Activated T-helper 9 cell treated with anti-CD3 and anti-CD28 coated beads, Interleukin-2, amount 50 U/mL, for 16 hours (primary cell): ENCODE measurements at places on chromosomes 4 and X.
A peak's percentile ranks its signal among the peaks of the same experiment; 100 is the strongest.

DNA sequence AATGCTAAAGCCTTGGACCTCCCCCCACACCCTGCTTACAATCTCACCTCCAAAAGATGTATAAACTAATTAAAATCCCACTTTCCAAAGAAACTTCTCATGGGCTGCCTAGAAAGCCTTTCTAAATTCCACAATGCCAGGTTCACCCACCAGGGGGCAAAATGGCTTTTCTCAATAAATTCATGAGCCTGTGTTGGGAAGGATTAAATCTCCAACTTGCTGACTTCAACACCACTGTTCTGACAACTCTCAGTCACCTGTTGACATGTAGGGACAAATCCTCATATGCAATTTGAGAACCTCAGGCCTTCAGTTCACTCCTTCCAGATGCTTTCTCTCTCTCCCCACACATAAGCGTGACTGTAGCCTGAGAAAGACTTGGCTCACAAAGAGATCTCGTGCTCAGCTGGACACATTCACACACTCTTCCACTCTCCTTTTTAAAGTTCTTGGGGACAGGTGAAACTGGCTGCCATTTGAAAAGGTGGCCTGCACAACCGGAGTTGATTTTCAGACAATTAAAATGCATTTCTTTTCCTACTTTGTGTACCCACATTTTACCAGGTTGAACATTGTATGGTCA lies 88.6 kb upstream of the PRPS2 start:
- DNase-seq = no peak

DNA sequence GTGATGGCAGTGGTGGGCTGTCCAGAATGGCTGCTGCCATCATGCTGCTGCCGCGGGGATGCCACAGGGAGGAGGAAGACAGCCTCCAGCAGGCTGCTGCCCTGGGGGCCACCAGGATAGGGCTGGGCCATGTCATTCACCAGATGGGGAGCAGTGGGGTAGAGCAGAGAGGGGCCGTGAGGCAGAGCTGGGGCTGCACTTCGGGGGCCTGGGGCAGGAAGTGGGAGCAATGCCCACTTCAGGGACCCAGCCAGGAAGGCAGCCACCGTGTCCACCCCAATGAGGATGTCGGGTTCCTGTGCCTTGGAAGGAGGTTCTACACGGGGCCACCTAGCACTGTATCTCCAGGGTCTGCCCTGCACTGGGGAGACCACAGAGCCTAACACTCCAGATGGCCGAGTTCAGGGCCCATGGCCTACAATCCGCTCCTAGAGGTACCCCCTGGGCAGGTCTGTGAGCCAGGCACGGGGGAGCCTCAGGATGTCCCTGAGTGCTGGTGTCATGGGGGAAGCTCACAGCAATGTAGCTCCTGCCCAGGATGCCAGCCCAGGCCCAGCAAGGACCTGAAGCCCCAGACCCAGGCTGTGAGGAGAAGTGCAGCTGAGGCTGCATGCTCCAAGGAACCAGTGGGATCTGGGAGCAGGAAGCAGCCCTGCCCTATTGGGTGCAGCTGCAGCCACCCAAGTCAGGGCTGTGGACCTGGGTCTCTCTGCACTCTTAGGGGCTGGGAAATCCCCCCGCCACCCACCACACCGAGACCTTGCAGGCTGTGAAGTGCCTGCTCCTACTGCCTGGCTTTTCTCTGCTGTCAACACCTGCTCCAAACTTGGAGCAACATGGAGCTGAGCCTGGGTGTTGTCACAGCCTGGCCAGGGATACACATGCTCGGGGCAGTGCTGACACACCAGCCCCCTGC lies 140.3 kb downstream of the PDHA2 start:
- no peak for DNase-seq

GRCh38 chr4:41072021-41072777 lies 142.1 kb downstream of the APBB2 start:
- DNase-seq = no peak

- DNase-seq = no peak
Observed at GRCh38 chr4:42280327-42281095, 116.8 kb upstream of the SHISA3 start.

GRCh38 chr4:33477715-33478114 lies 2757.5 kb downstream of the PCDH7 start:
- DNase-seq = no peak

DNA sequence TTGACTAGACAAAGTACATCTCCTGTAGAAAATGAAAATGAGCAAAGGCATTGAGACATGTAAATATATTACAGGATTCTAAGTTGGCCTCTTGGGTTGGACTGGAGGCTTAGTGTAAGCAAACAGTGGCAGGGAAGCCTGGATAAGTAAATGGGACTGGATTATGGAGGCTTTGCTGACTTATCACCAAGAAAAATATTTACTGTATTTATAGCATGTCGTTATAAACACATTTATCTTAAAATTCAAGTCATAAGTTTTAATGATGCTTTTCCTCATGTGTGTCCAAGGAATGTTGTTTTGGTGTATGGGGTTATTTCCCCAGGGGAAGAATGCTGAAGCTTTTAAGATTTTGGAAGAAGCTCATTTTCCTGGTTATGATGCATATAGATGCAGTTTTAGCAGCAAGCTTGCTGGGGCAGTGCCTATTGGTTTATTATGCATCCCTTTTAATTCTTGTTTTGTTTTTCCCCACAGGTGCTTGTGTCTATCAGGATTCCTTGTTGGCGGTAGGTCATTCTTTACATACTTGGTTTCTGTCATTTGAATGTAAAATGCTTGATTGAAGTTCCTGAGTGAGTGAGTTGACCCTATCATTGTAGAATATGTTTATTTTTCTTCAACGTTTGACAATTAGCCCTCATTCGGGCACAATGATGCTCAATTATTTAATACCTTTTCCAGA lies 8.5 kb downstream of the FRAS1 start:
- no peak for DNase-seq

DNA sequence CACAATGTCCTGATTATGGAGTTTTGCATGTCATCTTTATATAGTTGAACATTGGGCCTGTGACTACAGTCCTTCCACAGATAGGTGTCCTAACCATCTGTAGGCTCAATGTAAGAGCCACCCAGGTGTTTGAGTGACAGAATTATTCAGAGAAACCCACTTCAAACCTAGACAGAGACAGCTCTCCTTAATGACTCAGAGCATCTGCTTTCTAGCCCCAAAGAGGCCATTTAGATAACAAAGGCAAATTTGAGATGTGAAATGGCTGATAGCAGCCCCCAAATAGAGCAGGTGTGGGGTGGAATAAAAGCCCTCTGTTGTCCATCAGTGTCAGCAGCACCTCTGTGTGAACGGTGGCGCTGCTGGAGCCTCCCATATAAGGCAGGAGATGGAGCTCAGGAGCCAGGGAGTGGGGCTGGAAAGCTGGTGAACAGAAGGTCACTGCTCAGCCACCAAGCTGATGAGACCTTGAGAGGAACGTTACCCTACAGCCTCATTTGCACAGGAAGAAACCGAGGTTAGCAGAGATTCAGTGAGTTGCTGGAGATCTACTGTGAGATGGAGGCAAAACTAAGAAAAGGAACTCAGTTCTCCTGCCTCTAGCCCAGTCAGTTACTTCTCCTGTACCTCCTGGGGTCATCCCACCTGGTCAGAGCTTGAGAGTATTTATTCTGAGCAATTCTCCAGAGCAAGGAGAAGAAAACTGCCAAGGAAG lies 153.3 kb upstream of the LNX1 start:
- DNase-seq = no peak

DNA sequence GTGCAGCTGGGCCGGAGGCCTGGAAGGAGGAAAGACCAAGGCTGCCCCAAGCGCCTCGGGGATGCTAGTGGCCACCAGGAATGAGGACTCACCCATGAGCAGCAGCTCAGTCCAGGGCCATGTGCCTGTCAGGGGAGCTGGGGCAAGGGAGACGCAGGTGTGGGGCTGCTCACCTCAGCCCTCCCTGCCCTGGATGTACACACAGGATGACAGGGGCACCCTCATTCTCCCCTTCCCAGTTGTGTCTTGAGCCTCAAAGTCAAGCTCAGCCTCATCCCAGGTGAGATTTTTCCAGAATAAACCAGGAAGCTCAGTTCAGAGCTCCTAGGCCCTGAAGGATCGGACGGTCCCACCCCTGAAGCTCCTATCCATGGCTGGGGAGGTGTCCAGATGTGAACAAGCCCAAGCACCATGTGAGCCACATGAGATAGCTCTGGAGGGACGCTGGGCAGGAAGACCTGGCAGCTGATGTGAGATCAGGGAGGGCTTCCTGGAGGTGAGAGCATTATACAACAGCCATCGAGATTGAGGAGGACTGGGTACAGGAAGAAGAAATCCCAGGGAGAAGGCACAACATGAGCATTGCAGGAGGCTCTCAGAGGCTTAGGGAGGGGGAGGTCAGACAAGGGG lies 23.0 kb downstream of the HTRA3 start:
- DNase-seq = no peak

GRCh38 chr4:182400081-182400480 lies 156.9 kb downstream of the TENM3 start:
- DNase-seq = no peak

DNA sequence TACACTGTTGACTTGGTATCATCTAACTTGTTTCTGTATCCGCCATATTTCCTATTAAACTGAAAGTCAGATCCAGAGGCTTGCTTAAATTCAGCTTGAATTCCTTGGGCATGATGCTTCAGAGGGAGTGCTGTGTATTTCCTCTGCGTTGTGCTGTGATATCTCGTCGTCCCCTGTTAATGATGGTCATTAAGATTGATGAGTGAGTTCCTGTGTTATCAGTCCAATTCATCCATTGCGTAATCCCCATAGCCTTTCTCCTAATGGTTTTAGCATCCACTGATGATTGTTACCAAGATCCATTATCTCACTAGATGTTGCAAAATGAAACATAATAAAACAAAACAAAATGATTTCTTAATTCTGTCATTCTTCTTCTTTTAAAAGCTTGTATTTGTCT lies 31.3 kb upstream of the CHM start:
- DNase-seq = no peak

GRCh38 chr4:37935026-37935425 lies 25.2 kb upstream of the PTTG2 start:
- no peak for DNase-seq

DNA sequence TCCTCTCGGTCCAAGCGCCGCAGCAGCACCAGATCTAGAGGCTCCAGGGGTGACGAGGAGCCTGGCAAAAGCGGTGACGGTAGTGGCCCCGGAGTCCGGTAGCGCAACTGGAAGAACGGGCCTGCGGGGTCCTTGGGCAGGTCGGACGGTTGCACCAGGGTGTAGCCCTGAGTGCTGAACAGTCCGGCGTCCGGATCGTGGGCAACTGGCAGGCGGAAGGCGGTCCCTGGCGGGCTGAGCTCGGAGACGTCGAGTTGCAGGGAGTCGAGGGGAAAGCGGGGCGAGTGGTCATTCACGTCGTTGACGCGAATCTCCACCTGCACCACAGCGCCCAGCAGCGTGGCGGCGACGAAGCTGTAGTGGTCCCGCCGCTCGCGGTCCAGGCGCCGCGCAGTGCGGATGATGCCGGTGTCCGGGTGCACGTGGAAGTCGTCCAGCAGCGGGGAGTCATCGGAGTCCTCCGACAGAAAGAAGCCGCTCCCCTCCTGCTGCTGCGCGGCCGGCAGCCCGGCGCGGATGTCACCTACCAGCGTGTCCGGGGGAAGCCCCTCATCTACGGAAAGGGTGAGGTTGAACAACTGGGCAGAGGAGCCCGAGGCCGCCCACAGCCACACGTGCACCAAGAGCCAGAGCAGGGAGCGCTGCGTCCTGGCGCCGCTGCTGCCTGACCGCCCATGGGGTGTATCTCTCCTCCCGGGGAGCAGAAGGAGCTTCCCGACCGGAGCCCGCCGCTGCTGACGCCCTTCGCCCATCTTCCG lies 837 bp downstream of the DCHS2 start:
- DNase-seq = no peak

GRCh38 chr4:106315476-106315967 lies 487 bp downstream of the TBCK start:
- DNase-seq = peak; percentile 21

DNA sequence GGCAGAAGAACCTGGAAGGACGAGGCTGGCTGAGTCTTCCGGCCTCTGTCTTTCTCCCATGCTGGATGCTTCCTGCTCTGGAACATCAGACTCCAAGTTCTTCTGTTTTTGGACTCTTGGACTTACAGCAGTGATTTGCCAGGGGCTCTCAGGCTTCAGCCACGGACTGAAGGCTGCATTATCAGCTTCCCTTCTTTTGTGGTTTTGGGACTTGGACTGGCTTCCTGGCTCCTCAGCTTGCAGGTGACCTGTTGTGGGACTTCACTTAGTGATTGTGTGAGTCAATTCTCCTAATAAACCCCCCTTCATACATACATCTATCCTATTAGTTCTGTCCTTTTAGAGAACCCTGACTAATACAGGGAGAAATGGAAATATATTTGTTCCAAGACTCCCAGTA lies 265.8 kb downstream of the PCDH18 start:
- DNase-seq = no peak

GRCh38 chr4:8394061-8394519 lies 46.4 kb downstream of the ACOX3 start:
- no peak for DNase-seq

- no peak for DNase-seq
Observed at GRCh38 chr4:8385106-8385505, 55.4 kb downstream of the ACOX3 start.

GRCh38 chr4:67167849-67168248 lies 377.5 kb downstream of the CENPC start:
- DNase-seq = no peak

GRCh38 chr4:173514641-173515217 lies 15.3 kb downstream of the HAND2 start:
- no peak for DNase-seq

DNA sequence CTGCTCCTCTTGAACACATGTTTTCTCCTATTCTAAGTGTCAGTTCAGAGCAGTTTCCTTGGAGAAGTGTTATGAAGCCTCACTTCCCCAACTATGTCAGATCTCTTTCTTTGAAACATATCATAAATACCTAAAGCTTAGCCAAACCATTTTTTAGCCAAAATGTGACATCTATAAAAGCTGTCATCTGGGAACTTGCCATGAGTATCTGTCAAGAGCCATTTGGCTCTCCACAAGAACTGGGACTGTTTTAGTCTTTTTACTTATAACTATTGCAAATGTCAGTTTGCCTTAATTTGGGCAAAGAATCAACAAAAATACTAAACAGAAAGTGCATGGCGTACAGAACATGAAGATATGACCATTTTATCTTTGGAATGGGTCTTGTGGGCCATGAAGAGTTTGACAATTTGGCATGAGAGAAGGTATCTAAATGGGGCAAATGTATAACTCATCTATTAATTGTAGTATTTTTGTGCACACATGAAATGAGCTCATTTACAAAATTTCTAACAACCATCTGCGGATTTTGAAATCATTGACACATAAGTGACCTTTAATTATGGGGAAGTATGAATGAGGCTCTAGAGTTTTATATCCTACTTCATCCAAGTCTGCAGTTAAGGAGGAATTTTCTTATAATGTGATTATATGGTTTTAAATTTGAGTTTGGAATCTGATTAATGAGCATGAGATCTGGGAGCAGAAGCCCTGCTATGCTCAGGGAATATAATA lies 129.1 kb upstream of the PACRGL start:
- no peak for DNase-seq

GRCh38 chrX:16992951-16993350 lies 46.5 kb downstream of the REPS2 start:
- no peak for DNase-seq
